ENCODE measurements at places on chromosomes 7 and 10.
A peak's percentile ranks its signal among the peaks of the same experiment; 100 is the strongest.

GRCh38 chr10:132535065-132535651 is 2.4 kb upstream of the INPP5A start:
- DNase-seq, result no peak

DNA sequence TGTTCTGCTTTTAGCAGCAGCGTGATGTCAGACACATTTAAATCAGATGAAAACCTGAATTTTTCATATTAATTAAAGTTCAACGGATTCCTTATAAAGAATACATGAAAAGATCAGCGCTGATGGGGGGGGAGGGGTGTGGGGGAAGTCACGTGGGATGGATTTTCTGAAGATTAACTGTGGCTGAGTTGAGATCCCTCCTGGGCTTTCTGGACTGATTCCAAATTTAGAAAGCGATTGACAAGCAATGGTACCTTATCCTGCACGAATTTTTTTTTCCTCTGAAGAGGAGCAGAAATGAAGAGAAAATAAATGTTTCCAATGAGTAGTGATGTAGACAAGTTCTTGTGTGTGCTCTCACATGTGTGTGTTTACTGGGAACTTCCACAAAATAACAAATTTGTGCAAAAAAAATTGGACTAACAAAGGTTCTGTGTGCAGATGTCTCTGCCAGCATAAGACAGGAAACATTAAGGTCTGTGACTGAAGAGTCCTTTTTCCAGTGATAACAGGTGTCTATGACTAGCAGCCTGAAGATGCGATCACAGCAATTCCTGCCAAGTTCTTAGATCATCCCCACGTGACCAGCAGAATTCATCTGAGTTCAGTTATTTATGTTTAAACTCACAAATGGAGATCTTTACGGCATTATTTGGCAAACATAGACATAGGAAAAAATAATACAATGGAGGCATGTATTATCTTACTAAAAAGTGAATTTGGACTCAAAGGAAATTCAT is 585.2 kb upstream of the CELF2 start:
- no peak for DNase-seq

DNA sequence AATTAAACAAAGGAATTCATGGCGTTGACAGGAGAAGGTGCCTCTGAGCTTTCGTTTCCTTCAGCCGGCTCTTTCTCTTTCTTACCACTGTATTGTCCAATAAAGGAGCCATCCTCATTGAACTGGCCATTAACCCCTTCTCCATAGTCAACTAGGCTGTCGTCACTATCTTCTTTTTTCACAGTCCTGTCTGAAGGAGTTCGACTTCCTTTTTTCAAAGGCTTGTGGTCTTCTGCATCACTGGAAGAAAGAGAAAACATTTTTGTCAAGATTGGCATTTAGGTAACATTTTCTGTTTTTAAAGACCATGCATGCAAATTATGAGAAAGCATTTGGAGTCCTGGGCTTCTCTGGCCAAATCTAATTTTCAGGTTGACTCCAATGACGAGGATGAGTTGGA is 19.7 kb upstream of the LAMB4 start:
- no peak for DNase-seq

- DNase-seq, result no peak
Observed at GRCh38 chr7:133562621-133563020, 309.7 kb downstream of the EXOC4 start.

- peak; percentile 43 for DNase-seq
Observed at GRCh38 chr7:149729983-149730801, 43.2 kb downstream of the ZNF467 start.

Measured in hypothalamus (tissue), 51 donors.